Tibial artery (tissue), 4 donors: ENCODE measurements at places on chromosomes 16 and 17.

- H3K27ac ChIP-seq = no peak overlapping the region
- no peaks in the 10 kb centered on the region for H3K4me1 ChIP-seq
These were observed 11.4 kb upstream of the C1QL1 start for GRCh38 chr17:44979426-44979995.

DNA sequence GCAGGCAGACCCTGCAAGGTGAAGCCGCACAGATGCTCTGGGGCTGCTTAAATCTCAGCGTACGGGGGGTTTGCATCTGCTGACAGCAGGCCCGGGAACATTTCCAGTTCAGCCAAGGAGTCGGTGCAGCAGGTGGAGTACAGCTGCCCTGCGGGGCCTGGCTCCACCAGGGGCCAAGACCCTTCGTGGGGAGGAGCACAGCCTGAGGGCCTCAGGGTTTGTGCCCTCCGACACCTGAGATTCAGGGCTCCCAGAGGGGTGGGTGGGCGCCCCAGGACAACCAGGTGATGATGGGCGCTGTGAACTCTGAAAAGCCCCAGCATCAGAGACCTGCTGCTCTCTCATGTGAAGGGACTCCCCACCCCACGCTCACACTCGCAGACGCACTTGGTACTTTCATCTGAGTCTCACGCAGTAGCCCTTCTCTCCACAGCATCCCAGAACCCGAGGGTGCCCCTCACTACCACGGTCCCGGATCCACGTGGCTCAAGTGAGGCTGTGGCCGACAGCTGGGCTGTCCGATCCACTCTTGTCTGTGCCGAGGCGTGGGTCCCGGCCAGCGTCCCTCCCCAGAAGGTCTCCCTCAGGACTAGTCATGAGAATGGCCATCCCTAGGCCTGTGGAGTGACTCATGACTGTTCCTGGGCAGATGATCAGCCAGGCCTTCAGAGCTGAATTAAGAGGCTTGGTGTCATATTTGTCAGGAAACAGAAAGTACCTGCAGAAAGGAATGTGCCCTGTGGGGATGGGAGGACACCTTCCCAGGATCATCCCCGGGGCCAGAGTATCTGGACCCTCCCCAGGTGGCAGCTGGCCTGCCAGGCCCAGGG lies 29.6 kb downstream of the ACSF3 start:
- no peaks in the 10 kb centered on the region for H3K4me1 ChIP-seq
- peaks cover 65% of the 10 kb centered on the region for H3K36me3 ChIP-seq
- no peaks in the 10 kb centered on the region for H3K27me3 ChIP-seq
- DNase-seq = no peak

DNA sequence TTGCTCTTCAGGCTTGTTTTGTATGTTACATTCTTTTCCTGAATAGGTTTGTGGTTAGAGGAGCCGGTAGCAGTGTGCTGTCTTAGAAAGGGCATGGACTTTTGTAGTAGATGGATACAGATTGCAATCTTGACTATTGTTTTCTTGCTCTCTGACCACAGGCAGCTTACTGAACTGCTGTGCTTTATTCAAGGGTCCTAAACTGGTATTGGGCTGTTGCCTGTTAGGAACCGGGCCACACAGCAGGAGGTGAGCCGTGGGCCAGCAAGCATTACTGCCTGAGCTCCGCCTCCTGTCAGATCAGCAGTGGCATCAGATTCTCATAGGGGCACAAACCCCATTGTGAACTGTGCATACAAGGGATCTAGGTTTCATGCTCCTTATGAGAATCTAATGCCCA lies 373.9 kb downstream of the CPPED1 start:
- no peak overlapping the region for H3K27ac ChIP-seq
- no peaks in the 10 kb centered on the region for H3K4me1 ChIP-seq
- H3K36me3 ChIP-seq = no peaks in the 10 kb centered on the region
- DNase-seq = no peak

- H3K27me3 ChIP-seq = no peaks in the 10 kb centered on the region
- no peak overlapping the region for H3K27ac ChIP-seq
- DNase-seq = no peak
- peaks cover 56% of the 10 kb centered on the region for H3K36me3 ChIP-seq
These were observed 10.6 kb downstream of the RIPOR1 start for GRCh38 chr16:67539271-67539670.

- H3K4me1 ChIP-seq = peaks cover 27% of the 10 kb centered on the region
- no peak overlapping the region for H3K4me3 ChIP-seq
- no peak for DNase-seq
- no peak overlapping the region for H3K27ac ChIP-seq
- no peaks in the 10 kb centered on the region for H3K27me3 ChIP-seq
These were observed 3.1 kb upstream of the PSMB10 start for GRCh38 chr16:67939507-67940445.

DNA sequence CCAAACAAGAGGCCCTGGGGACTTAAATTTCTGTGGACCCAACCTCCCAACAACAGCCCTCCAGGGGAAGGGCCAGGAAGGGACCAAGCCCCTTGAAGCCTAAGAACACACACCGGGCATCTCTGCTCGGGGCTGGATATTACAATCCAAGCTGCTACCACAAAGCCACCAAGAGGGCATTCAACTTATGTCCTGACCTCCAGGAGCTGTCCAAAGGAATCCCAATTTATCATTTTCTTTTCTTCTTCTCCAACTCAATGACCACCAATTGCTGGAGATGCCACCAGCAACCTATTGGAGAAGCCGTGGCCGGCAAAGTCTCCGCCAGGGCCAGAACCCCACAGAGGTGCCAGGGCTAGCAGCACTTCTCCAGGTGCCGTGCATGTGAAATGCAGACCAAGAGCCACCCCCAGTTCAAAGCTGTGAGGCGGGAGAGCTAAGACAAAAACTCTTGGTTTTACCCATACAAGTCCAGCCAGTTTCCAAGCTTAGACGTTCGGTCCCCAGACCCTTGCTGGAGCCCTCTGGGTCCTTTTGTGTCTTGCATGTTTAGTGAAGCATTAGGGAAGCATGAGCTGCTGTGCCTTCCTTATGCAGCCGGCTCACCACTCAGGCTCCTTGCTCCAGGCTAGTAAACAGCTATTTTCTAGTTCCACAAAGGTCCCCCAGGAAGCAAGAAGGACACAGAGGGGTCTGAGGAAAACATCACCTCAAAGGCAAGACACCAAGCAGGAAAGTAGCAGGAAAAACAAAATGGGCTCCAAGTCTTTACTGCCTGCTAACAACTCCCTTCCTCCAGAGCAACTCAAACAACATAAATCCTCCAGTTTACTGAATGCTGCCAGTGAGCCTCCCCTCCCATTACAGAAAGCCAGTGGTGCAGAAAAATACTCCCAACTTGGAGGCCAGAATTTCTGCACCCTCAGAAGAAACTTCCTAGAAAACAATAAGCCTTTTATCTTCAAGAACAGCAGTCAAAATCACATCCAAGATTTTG lies 3.2 kb downstream of the PITPNA start:
- H3K4me3 ChIP-seq = no peak overlapping the region
- no peak for DNase-seq
- H3K4me1 ChIP-seq = no peaks in the 10 kb centered on the region
- H3K36me3 ChIP-seq = peaks cover 10% of the 10 kb centered on the region
- H3K27me3 ChIP-seq = no peaks in the 10 kb centered on the region
- H3K27ac ChIP-seq = no peak overlapping the region

- H3K4me3 ChIP-seq = no peak overlapping the region
- H3K36me3 ChIP-seq = no peaks in the 10 kb centered on the region
- H3K4me1 ChIP-seq = no peaks in the 10 kb centered on the region
- DNase-seq = no peak
- no peaks in the 10 kb centered on the region for H3K27me3 ChIP-seq
These were observed 45.3 kb upstream of the HS3ST3A1 start for GRCh38 chr17:13646969-13647542.

GRCh38 chr16:53756275-53756996 lies 52.5 kb downstream of the FTO start:
- H3K36me3 ChIP-seq = no peaks in the 10 kb centered on the region
- H3K4me1 ChIP-seq = peaks cover 44% of the 10 kb centered on the region
- no peak overlapping the region for H3K27ac ChIP-seq

- H3K4me3 ChIP-seq = no peak overlapping the region
- H3K4me1 ChIP-seq = peaks cover 2% of the 10 kb centered on the region
- peaks cover 35% of the 10 kb centered on the region for H3K36me3 ChIP-seq
- H3K27ac ChIP-seq = no peak overlapping the region
These were observed 647 bp downstream of the PRSS8 start for GRCh38 chr16:31134625-31135534.

- H3K4me3 ChIP-seq = peak overlapping the region; percentile 96
- peak overlapping the region; percentile 95 for H3K27ac ChIP-seq
- DNase-seq = no peak
- H3K4me1 ChIP-seq = peaks cover 71% of the 10 kb centered on the region
These were observed 12.0 kb upstream of the BCAR1 start for GRCh38 chr16:75263291-75263962.

DNA sequence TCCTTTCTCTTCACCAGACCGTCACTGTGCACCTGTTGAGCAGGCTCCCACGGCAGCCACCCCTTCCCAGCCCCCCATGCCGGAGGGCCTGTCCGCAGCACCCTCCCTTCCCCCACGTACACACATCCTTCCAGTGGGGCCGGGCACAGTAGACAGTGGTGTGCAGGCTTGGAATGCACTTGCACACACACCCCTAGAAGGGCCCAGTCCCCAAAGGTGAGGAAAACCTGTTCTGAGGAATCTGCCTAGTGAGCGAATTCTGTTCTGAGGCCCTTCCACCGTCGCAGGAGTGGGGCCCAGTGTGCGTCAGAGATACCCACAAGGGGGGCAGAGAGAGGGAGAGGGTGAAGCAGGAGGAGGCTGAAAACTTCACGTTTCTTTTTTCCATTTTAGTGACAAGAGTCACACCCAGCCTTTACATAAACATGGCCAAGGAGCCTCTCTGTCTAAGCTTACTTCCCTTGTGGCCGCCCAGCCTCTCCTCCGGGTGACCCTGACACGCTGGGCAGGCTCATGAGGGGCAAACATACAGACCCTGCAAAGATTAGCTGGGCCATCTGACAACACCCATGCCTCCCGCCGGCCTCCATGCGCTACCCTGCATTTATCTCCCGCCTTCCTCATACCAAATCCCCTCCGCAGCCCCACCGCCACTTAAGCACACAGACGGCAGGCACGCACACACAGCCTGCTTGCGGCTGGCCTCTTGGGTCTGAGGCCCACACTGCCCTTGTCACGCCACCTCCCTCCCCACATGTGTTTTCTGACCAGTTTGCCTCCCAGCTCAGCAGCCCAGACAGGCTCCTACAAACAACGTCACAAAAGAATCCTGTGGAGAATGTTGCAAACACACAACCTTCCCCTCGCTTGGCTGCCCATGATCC lies 1.8 kb downstream of the ZBTB4 start:
- H3K4me3 ChIP-seq = peak overlapping the region; percentile 95
- H3K27me3 ChIP-seq = no peaks in the 10 kb centered on the region
- H3K4me1 ChIP-seq = peaks cover 68% of the 10 kb centered on the region
- peak; percentile 64 for DNase-seq

DNA sequence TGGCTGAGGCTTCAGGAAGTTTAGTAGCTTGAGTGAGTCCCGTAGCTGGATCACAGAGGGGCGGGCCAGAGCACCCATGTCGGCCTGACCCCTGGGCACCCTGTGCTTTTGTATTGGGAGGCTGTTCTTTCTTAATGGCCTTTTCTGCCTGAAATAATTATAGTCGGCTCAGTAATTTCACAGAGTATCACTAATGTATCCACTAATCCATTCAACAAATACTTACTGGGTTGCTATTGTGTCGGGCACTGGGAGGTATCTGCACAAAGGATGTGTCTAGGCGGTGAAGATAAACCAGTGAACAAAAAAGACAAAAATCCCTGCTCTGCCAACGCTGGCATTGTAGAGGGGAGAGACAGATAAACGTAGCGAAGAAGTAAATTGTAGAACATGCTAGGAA lies 318.6 kb downstream of the FOXL1 start:
- H3K36me3 ChIP-seq = no peaks in the 10 kb centered on the region
- no peak overlapping the region for H3K27ac ChIP-seq
- H3K4me3 ChIP-seq = no peak overlapping the region
- no peaks in the 10 kb centered on the region for H3K27me3 ChIP-seq

- H3K27ac ChIP-seq = no peak overlapping the region
- H3K4me3 ChIP-seq = no peak overlapping the region
- DNase-seq = no peak
These were observed 937.8 kb downstream of the KCNJ2 start for GRCh38 chr17:71107136-71107535.

- H3K4me3 ChIP-seq = no peak overlapping the region
- no peak overlapping the region for H3K27ac ChIP-seq
- no peaks in the 10 kb centered on the region for H3K27me3 ChIP-seq
- no peak for DNase-seq
- no peaks in the 10 kb centered on the region for H3K36me3 ChIP-seq
These were observed 37.8 kb upstream of the RASD1 start for GRCh38 chr17:17533901-17534441.

GRCh38 chr16:57791195-57791892 lies 10.9 kb downstream of the KIFC3 start:
- no peak overlapping the region for H3K4me3 ChIP-seq
- H3K36me3 ChIP-seq = peaks cover 33% of the 10 kb centered on the region
- H3K4me1 ChIP-seq = peaks cover 21% of the 10 kb centered on the region
- DNase-seq = no peak
- no peaks in the 10 kb centered on the region for H3K27me3 ChIP-seq
